ENCODE measurements at places on chromosomes 13 and 19.

- DNase-seq: no peak
These were observed 11.9 kb upstream of the SLC10A2 start for GRCh38 chr13:103078158-103078557.

GRCh38 chr13:69108486-69108885 is 999.1 kb upstream of the ATXN8OS start:
- no peak for DNase-seq

- DNase-seq: peak; percentile 17
These were observed 13.9 kb downstream of the FOXO1 start for GRCh38 chr13:40652588-40652940.

GRCh38 chr13:48645845-48646244 is 7.9 kb upstream of the CYSLTR2 start:
- no peak for DNase-seq

DNA sequence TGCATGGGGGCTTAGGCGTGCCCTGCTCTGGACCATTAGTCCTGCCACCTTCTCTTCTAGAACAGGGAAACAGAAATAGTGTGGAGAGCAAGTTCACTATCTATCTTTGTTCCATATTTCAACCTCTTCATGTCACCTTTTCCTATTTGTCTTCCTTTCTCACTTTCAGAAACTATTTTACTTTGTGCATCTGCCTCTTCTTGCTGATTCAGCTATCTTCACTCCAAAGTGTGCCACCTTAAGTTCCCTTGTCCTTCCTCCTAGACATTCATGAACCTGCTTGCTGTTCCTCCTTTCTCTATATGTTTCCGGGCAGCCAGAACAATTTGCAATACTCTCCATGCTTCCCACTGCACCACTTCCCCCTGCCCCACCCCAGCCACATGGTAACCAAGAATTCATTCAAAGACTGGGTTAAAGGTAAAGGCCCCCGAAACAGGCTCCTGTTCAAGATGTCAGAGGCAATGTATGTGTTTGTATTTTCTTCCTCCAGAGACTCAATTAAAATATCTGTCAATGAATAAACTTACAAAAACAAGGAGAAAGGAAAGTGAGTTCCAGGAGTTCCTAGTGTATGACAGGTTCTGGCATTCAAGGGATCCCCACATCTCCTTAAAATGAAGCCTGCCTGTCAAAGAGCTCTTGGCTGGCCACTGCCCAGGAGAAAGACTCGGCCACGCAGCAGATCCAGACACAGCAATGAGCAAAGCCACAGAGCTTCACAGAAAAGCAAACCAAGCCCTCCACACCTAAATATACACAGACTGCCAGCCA is 268.1 kb downstream of the DNAJC15 start:
- no peak for DNase-seq

- DNase-seq: no peak
These were observed 89.9 kb downstream of the COL4A2 start for GRCh38 chr13:110396913-110397381.

Data from CD4-positive, alpha-beta T cell treated with Interleukin-17A for 1 hour (primary cell).